GM19239 (cell line): ENCODE measurements at places on chromosomes 11 and 22.

GRCh38 chr11:129960216-129961214, 42.1 kb downstream of the PRDM10 start:
- no peak for DNase-seq

GRCh38 chr11:117444256-117444655, 116.6 kb downstream of the CEP164 start:
- DNase-seq, result no peak

- DNase-seq, result no peak
These were observed 37.6 kb downstream of the ATXN10 start for GRCh38 chr22:45709060-45709739.

- DNase-seq, result no peak
These were observed 53.4 kb upstream of the IGLL5 start for GRCh38 chr22:22834204-22834603.

GRCh38 chr11:33324302-33324985, 67.3 kb downstream of the HIPK3 start:
- no peak for DNase-seq

DNA sequence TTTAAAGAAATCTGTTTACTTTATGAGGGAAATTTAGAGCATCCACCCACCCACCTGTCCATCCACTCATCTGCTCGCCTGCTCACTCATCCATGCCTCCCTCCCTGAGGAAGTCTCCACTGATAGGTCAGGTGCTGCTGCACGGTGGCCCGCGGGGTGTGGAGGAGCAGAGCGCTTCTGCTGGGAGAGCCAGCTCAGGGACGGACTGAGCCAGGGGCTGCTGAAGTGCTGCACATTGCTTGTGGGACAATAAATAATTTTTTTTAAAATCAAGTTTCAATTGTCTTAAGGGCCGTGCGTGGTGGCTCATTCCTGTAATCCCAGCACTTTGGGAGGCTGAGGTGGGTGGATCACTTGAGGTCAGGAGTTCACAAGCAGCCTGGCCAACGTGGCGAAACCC, 148.9 kb downstream of the TBC1D22A start:
- no peak for DNase-seq

GRCh38 chr11:132718711-132719671, 813.3 kb downstream of the OPCML start:
- DNase-seq, result no peak

DNA sequence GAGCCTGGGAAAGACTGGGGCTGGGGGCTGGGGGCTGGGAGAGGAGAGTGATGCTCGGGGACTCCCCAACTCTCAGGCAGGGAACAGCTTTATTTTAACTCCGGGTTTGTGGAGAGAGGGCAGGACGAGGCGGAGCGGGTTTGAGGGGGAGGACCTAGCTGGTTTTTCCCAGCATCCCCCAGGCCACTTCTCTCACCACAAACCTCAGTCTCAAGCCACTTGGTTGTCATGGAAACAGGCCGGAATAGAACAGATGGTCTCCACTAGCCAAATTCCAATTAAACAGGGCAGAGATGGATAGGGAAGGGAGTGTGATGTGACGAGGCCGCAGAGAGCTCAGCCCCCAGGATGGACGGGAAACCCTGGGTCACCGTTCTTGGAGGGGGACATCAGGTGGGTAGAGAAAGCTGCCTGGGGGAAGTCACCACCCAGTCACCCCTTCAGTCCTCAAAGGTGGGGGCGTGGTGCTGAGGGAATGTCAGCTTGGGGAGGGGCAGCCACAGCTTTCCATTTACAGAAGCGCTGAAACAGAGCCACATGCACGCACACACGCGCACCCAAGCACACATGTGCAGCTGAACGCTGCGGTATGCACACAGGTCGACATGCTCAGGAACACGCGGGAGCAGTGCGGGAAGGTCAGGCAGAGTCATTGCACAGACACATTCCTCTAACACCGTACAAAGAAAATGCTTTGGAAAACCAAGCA, 19.2 kb downstream of the NECTIN1 start:
- peak; percentile 48 for DNase-seq

DNA sequence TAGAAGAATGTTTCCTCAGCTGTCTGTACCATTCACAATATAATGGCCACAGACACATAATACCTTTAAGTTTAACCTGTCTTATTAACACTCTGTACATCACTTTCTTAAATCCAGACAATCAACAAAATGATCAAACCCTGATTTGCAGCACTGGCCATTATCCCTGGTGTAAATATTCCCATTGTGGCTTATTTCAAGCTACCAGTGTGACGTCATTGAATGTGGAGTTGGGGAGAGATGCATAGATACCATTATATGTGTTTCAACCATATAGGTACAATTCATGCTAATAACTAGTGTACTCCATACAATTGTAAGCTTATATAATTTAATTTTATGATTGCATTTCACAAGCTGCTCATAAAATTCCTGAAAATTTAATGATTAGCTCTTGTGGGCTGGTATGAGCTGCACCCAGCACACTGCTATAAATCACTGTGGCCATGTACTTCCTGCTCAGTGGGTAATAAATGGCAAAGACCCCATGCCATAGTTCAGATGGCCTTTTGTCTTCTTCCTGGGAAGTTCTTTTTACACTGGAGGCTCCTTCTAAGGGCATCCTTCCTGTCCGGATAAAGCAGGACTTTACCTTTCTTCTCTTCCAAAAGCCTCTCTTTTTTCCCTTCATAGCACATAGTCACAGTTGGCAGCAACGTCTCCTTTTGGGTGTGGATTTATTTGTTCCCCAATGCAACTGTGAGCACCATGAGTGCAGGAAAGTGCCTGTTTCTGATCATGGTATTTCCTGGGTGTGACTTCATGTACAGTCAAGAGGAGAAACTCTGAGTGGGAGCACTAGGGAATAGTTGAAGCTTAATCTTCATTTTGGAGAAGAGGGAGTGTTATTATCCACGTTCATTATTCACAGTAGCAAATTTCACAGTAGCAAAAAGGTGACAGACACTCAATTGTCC, 87.8 kb downstream of the MIAT start:
- DNase-seq, result no peak
